ENCODE measurements at places on chromosomes 12 and 14.
A peak's percentile ranks its signal among the peaks of the same experiment; 100 is the strongest.

DNA sequence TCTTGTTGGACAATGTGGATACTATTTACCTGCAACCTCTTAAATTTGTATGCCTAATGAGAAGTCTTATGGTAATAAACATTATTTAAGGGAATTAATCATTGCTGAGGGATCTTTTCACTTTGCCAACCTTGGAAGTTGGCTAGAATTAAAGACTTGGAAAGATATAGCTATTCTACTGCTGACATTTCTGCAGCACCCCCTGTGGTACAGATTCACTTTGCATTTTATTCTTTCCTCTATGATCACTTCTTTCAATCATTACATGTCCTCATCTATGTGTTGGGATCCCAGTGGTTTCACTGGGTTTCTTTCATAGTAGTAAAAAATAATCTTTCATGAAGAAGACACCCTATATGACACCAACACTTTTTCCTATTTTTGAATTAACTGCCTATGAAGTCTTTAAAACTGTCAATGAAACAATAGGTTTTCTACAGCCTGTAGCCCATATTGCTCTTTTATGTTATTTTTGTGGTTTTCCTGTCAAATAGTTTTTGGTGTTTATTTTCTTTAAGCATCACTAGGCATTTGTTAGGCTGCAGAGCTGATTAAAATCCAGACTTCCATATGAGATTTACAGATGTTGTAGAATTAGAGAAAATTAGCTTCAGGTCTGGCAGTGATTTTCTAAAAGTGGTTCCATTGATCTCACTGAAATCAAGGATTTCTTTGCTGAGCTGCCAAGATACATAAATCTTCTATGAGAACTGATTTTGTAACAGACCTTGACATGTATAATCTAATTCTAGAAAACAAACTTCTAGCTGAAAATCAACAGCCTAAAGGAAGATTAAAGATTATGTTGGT lies 256.1 kb downstream of the NAV3 start:
- DNase-seq, result no peak

GRCh38 chr12:34602213-34602940 lies 580.1 kb downstream of the ALG10 start:
- no peak for DNase-seq

DNA sequence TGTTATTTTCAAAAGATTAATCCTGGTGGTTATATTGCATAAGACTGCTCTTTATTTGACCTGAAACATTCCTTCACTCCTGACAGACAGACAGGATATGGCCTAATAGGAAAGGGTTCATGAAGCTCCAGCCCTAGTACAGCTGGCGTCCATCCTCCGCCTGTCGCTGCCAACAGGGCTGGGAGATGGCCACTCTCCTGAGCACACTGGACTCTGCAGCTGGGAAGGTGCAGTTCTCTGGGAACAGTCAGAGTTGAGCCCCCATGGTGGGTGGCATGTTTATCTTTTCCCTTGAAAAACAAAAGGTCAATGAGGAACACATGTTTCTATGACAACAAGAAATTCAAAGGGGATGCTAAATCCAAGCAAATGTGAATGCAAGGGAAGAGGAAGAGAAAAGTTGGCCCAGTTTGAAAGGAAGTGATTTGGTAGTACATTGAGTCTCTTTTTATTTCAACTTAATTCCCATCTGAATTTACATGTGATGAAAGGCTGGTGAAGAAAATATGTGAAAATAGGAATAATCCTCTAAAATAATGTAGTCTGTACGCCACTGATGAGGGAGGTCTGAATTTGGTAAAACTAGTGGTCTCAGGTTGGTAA lies 89.9 kb upstream of the DCN start:
- DNase-seq, result no peak

- no peak for DNase-seq
These were observed 54.9 kb upstream of the GNG2 start for GRCh38 chr14:51805541-51805940.

DNA sequence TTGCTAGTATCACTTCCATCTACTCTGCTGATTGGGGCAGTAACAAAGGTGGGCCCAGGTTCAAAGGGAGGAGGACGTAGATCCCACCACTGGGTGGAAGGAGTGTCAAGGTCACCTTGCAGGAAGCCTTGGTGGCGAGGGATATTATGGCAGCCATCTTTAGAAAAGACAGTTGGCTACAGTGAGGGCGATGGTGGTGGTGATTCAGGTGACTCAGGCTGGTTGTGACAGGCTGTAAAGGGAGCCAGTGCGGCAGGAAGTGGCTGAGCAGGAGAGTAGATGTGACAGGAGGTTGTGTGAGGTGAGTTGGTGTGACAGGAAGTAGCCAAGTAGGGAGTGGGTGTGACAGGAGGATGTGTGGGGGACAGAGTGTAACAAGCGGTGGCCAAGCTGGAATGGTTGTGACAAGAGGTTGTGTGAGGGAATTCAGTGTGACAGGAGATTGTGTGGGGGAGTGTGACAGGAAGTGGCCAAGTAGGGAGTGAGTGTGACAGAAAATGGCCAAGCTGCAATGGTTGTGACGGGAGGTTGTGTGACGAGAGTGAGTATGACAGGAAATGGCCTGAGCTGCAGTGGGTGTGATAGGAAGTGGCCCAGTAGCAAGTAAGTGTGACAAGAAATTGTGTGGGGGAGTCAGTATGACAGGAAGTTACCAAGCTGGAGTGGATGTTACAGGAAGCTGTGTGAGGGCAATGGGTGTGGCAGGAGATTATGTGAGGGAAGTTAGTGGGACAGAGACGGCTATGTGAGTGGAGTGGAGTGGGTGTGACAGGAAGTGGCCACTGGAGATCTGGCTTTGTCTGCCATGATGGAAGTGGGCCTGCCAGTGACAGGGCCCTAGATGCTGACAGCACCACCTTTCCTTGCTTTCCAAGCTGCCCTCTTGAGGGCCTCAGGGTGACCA lies 136.5 kb upstream of the MYL2 start:
- no peak for DNase-seq

- DNase-seq, result no peak
These were observed 69.3 kb downstream of the ANKS1B start for GRCh38 chr12:99915251-99916082.

GRCh38 chr14:67335781-67336180 lies 23.8 kb downstream of the ATP6V1D start:
- no peak for DNase-seq

DNA sequence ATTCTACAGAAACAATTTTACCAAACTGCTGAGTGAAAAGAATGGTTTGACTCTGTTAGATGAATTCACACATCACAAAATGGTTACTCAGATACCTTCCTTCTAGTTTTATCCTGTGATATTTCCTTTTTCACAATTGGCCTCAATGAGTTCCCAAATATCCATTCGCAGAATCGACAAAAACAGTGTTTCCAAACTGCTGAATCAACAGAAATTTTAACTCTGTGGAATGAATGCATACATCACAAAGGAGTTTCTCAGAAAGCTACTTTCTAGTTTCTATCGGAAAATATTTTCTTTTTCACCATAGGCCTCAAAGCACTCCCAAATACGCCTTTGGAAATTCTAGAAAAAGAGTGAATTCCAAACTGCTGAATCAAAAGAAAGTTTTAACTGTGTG lies 525.0 kb downstream of the ALG10 start:
- DNase-seq, result no peak

GRCh38 chr12:12425001-12425400 lies 68.1 kb downstream of the BORCS5 start:
- DNase-seq, result no peak

- DNase-seq, result no peak
These were observed 7.8 kb downstream of the CRACR2A start for GRCh38 chr12:3745152-3745551.

- no peak for DNase-seq
These were observed 55.7 kb downstream of the ITPK1 start for GRCh38 chr14:93059917-93060545.

GRCh38 chr12:25767606-25768005 lies 190.9 kb upstream of the RASSF8 start:
- DNase-seq, result no peak

DNA sequence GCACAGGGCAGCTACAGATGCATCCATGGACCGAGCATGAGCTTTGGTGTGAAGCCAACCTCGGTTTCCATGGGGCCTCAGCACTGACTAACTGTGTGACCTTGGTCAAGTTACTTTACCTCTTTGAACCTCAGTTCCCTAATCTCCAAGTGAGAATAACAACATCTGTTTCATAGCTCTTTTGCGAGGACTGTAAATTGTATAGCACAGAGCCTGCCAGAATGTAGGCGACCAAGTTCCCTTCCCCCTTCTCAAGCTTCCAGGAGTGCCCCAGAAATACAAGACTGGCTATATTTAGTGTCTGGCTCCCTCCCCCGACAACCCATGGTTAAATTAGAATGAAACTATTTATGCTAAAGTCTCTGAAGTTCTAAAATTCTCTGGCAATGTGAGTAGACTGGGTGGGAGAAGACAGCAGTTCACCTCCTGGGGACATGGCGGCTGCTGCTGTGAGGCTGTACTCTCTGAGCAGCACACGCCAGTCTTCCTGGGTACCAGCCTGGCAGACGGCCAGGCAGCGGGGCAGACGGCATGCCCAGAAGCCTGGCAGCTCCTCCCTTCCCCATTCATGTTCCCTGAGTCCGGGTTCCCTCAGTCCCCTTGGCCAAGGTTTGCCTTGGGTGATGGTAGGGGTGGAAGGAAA lies 22.0 kb upstream of the TMED10 start:
- DNase-seq, result no peak

GRCh38 chr12:94872671-94872970 lies 130.9 kb downstream of the NDUFA12 start:
- DNase-seq, result peak; percentile 19

GRCh38 chr14:50070840-50071548 lies 45.4 kb downstream of the VCPKMT start:
- no peak for DNase-seq

DNA sequence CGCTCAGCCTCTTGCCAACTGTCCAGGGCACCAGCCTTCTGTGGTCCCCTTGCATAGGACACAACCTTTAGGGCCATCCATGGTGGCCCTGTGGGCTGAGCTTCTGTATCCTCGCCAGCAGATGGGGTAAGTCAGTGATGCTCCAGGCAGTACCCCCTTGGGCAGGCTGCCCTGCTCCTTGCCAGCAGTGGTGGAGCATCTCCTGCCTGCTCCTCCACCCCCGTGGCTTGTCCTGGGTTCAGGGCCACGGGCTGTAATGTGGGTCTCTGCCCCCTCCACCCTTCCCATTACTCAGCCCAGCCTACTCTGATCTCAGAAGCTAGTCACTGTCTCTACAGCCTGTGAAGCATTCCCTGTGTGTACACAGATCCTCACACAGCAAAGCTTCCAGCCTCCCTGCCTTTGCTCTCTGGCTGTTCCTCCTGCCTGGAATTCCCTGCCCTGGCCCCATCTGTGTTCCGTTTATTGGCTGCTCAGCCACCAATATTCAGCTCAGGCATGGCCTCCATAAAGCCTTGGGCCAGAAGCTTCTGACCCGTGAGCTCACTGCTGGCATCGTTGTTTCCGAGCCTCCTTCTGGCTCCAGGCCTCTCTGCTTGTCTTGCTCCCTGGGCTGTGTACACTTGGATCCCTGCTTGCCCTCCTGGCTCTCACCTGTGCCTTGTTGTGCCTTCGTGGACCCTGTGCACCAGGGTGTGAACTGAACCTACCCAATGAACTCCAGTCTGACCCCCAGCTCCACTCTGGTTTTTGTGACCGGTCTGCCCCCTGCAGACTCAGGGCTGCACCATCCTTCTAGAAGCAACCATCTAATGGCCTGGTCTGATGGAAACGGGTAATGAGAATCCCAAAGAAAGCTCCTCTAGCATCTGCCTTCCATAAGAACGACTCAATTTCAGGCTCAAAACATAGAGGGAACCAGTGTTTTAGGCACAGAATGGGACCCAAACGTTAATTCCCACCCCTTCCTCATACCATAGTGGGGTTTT lies 177.0 kb upstream of the PRMT8 start:
- DNase-seq, result no peak

DNA sequence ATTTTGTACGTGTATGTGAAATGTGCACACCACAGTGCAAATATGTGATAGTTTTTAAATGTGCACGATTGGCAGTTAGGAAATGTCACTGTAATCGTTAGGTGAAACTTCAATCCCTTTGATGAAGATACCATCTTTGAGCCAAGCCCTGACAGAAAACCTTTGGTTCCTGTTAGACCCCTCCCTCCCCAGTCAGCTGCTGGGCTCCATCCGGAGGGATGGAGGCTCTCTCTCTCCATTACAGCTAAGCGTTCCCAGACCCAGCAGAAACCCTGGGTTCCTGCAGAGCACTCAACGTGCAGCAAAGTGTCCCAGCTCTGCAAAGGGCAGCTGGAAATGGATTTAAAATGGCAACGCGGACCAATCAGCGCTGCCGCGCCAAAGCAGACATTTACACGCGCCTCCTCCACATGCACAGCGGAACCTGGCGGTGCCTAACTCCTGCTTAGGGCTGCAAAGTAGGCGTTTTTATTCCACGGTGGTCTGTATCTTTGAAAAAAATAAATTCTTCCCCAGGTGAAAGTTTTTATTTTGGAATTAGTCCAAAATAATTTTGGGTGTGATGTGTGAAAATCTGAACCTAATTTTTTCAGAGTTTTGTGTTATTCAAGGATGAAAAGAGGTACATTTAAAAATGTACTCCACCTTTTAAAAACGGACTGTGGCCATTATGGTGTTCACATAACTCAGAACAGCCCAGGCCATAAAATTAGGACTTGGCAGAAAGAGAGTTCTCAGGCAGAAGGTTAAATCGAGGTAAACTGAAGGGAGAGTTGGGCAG lies 1.4 kb upstream of the HMGA2 start:
- DNase-seq, result peak; percentile 52

DNA sequence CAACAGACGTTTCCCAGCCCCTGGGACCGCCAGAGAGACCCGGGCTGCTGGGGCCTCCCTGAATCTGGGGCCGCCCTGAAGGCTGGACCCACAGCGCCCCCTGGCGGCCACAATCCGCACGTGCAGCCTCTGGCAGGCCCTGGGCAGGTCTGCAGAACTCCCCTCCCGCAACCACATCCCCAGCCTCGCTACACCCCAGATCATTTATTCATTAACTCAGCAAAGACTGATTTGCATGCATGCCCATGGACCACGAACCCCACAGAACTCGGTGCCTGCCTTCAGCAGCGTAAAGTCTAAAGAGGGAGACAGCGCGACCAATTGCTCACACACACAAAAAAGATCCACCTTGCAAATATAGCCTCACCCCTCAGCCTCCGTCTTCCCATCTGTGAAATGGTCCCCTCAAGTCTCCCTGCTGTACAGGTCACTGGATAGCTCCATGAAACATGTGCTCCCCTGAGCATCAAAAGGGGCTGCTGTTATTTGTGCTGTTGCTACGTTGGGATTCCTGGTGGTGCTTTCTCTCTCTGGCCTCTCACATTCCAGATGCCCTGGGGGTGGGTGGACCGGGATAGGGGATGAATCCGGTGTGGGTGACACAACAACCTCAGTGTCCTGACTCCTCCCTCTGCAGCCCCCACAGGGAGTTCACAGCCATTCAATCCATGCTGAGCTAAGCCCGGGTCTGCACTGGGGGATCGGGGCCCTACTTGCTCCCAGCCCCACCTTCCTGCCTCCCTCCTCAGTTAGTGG lies 96.4 kb downstream of the SCARB1 start:
- DNase-seq, result peak; percentile 81

All from left lung (tissue), 14 donors.